ENCODE measurements at places on chromosomes 6 and 20. TPM values are rescaled to one million over a fixed set of nuclear protein-coding genes. Genes with fewer than 3 reads are reported as not detected.

Gene DDX43
- 0.58 TPM for total RNA-seq

Gene OR12D3
- not detected for total RNA-seq

Gene CASS4
- total RNA-seq = 5.1 TPM

Gene SERAC1
- total RNA-seq = 7.1 TPM

GRCh38 chr6:111987295-111987694 is 66.6 kb upstream of the CCN6 start:
- no peak for DNase-seq

DNA sequence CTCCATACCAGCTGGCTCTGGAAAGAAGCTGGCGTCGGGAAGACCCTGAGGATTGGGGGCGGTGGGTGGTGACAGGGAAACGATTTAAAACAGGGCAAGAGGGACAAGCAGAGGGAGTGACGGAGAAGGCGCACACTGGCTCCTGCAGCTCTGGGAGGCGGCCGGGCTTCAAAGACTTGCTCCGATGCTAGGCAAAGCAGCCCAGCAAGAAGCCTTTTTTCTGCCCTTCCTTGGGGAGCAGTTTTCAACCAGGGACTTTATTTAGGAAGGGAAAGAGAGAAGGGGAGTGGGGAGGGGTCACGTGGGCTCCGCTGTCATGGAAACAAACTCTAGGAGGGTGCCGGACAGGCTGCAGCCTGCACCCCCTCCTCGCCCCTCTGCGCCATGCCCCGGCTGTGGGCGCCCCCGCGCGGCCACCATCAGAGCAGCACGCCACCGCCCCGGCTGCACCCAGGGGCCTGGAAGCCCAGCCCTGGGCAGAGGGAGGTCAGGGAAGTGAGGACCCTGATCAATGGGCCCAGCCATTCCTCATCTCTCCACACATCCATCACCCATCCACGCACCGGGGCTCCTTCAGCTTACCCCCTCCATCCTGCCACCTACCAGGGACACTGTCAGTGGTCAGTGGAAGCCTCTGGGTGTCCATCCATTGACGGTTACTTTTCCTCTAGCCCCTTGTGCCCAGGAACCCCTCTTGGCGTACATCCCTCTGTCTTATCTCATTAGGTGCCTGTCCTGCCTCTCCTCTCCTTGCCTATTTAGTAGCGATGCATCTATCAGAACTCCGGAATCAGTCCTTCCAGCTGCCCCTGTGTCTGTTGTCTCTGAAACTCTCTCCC is 66.6 kb upstream of the CCDC167 start:
- peak; percentile 77 for DNase-seq

DNA sequence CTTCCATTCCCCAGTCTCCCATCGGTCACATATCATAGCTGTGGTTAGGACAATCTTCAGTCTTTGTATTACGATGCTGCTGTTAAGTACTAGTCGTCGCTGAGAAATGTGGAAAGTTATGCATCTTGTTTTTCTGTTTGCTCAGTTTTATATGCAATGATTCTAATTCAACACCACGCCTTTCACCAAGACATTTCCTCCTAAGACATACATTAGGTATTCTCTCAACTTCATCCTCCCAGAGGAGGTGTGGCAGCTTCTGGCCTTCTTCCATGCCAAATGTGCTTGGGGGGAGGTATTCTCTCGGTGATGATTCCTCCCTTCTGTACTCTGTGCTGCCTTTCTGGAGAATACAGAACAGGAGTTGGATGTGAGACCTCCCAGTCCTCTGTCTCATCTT is 66.1 kb downstream of the B4GALT5 start:
- DNase-seq = no peak

- DNase-seq = no peak
Observed at GRCh38 chr6:100906325-100906724, 25.2 kb upstream of the ASCC3 start.

DNA sequence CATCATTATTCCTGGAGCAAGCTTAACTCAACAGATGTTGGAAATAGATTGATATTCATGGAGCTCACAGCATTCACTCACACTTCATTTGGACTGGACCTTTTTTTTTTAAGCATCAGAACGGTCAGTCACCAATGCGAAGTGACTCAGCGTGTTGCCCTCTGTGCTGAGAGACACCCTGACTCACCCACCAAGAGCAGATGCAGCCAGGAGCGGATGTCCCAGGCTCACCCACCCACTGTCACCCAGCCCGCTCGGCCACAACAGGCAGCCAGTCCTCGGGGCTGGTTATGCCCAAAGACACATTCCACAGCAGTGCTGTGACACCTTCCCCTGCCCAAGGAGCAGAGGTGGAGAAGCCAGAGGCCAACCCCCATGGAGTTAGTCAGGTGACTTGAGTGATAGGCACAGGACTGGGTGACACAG is 15.7 kb downstream of the RNASET2 start:
- no peak for DNase-seq

DNA sequence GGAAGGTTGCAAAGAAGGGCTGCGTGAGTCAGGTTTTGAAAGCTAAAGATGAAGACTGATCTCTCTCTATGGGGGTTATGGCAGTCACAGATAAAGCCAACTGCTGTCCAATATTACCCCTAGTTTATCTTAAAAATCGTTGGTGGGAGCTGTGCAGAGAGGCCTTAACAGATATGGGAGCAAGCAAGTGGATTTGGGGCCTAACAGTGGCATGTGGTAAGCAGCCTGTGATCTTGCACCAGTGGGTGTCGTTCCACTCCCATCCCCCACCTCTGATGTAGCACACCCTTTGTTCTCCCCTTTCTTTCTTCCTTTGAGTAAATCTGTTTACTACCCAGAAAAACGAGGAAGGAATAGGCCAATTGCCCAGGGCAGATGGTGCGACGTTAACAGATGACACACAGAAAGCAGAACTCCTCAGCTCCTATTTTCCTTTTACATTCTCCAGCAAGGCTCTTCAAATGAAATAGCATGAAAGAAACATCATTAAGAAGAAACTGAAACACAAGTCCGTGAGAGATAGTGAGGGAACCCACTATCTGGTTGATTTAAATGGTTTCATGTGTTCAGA is 274.1 kb upstream of the CITED2 start:
- DNase-seq = no peak

GRCh38 chr20:58014628-58015315 is 213.7 kb downstream of the ANKRD60 start:
- peak; percentile 19 for DNase-seq

GRCh38 chr6:142702501-142703460 is 242.2 kb downstream of the HIVEP2 start:
- no peak for DNase-seq

- no peak for DNase-seq
Observed at GRCh38 chr6:161429921-161430490, 156.1 kb upstream of the AGPAT4 start.

- DNase-seq = no peak
Observed at GRCh38 chr20:19347943-19348456, 135.6 kb downstream of the SLC24A3 start.

Data from activated naive CD4-positive, alpha-beta T cell treated with anti-CD3 and anti-CD28 coated beads, Interleukin-2, amount 50 U/mL, for 72 hours (primary cell).